ENCODE measurements at places on chromosomes 11 and 22.

- no peak for DNase-seq
These were observed 4.6 kb upstream of the LGALS12 start for GRCh38 chr11:63501236-63501635.

GRCh38 chr11:35276396-35277145 lies 137.6 kb downstream of the CD44 start:
- no peak for DNase-seq

GRCh38 chr11:59822989-59823566 lies 12.5 kb upstream of the MRPL16 start:
- DNase-seq, result no peak

DNA sequence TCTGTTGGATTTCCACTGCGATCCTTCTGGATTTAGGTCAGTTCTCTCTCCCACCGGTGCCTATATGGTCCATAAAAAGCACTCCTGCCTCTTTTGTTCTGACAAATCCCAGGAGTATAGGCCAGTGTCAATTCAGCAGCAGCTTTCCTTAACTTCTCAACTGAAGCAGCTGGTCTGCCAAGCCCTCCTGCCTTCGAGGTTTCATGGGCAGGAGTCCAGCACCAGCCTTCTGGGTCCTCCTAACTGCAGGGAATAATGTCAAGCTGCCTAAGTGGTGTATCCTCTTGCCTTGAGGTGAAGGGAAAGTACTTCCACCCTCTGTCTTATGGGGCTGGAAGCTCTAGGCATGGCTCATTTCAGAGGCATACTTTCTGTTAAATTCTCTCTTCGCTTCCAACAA lies 149.4 kb upstream of the NCAM1 start:
- no peak for DNase-seq

DNA sequence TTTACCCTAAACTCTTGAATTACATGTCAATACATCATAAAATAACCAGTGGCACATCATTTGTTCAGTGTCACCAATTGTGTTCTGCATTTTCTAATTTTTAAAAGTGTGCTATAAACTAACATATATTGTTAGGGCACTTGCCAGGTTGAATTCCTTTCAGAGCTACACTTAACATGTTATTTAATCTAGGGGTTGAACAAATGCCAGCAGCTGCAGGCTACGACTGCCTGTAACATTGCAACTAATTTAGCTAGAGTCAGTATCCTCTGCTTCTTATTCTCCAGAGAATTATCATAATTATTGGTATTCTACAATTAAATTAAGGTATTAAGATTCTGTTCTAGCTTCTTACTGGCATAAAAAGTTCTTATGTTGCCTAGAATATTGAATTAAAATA lies 46.4 kb upstream of the ARHGAP42 start:
- no peak for DNase-seq

DNA sequence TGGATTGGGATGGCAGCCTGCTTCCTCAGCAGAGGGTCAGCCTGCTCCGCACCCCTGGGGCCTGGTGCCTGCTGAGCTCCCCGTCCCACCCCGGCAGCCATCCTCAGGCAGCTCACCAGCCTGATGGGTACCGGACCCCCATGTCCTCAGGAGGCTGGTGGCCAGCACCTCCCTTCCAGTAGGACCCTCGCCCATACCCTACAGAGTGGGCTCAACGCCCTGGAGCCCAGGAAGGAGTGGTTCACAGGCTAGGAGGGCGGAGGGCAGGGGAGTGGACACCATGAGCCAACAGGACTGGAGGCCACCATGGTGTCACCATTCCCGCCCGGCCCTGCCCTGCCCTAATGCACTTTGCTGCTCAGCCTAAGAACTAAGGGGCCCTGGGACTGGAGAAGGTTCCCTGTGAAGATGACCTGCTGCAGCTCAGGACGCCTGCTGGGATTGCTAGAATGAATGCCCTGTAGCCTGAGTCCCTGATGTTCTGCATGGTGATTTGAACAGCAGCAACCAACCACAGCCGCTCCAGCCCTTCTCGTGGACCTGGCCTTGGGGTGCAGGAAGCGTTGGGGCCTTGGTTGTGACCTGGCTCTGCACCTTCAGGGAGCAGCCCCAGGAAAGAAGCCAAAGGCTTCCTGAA lies 1080.8 kb downstream of the BRD1 start:
- peak; percentile 64 for DNase-seq

DNA sequence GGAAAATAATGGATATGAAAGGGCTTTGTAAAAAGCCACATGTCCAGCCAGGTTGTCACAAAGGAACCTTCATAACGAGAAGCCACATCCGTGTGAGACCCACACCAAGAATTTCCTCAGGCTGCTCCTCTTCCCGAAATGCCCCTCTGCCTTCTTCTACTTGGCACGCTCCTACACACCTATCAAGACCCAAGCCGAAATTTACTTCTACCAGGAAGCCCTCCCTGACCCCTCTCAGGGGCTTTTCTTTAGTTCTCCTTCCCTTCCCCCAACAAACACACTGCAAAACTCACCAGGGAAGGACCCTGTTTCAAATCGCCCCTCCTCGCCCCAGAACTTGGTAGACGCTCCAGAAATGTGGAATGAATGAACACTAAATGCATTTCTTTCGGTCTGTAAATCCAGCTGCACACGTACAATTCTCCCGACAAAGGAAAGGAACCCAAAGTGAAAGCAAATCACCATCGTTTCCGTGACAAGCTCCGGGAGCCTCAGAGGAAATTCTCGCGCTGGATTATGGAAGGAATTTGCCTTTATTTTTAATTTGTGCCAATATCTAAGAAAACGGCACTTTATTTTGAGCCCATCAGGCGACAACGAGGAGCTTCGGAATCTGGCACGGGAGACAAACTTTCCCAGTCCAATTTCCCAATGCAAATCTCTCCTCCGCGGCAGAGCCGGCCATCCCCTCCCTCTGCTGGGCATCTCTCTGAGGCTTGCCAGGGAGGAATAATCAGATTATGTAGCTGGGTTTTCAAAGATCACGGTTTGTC lies 13.2 kb upstream of the SHISAL1 start:
- DNase-seq, result no peak

DNA sequence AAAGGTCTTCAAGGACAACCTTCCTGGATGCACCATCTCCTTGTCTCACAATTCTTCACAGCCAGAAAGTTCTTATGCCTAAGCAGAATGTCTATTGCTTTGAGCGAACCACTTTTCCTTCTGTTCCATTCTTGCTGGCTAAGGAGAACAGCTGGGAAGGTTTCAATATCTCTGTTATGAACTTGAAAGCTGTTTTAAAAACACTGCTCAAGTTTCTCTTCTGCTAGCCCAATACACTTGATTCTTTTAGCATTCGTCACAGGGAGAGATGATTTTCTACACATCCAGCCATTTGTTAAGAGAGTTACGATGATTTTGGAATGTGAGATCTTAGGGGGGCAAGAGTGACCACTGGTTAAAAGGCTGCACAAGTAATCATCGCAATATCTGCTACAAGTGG lies 249.3 kb downstream of the KIRREL3 start:
- no peak for DNase-seq

GRCh38 chr11:2929531-2929949 lies 320 bp upstream of the PHLDA2 start:
- DNase-seq, result peak; percentile 84

GRCh38 chr11:99176430-99176829 lies 155.7 kb downstream of the CNTN5 start:
- no peak for DNase-seq

GRCh38 chr22:16699326-16699725 lies 106.7 kb upstream of the CCT8L2 start:
- DNase-seq, result no peak

DNA sequence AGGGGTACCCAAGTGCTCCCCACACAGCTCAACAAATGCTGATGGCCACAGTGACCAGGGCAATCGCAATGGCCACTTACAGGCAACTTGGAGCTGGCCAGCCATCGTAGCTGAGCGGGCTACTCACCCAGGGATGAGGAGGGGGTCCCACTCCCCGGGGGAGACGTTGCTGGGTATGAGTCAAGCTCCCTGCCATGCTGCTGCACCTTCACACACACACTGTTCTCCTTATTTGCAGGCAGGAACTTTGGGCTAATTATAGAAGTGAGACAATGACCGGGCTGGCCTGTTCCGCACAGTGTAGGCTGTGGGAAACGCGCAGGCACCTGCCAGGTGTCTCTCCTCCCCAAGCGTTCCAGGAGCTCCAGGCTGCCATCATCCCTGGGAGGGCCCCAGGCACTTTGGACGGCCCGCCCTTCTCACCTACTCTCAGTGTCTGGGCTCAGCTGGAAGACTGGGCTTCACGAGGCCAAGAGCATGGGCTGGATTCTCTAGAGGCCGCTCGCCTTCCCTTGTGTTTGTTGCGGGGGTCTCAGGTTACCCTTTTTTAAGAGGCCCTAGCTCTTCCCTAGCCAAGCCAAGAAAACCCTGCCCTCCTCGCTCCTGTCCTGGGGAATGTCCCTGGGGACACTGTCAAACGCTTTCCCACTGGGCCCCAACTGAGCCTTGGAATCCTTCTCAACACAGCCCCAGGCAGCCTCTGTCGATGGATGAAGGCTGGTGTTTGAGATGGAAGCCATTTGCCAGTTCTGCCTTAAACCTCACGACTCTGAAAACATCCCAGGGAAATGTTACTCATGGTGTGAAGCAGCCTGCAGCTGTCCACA lies 73.0 kb downstream of the RTL6 start:
- no peak for DNase-seq

- DNase-seq, result no peak
These were observed 181.6 kb upstream of the POU2AF2 start for GRCh38 chr11:111063726-111064517.

DNA sequence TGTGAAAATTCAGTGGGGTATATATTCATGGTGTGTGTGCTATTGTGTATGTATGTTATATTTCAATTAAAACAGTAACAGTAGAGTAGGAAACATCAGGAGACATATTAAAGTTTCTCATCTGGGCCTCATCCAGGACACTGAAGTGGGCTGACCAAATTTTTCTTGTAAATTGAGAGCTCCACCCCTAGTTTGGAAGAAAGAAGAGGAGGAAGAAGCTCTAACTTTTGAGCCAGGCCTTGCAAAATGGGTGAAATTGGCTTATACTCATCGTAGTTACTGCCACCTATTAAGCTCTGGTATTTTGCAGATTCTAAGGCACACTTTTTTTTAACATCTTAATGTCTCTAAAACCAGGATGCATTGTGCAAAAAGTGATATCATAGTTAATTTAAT lies 33.7 kb downstream of the TSPAN18 start:
- DNase-seq, result no peak

- peak; percentile 82 for DNase-seq
These were observed 1.3 kb downstream of the WEE1 start for GRCh38 chr11:9574622-9575259.

DNA sequence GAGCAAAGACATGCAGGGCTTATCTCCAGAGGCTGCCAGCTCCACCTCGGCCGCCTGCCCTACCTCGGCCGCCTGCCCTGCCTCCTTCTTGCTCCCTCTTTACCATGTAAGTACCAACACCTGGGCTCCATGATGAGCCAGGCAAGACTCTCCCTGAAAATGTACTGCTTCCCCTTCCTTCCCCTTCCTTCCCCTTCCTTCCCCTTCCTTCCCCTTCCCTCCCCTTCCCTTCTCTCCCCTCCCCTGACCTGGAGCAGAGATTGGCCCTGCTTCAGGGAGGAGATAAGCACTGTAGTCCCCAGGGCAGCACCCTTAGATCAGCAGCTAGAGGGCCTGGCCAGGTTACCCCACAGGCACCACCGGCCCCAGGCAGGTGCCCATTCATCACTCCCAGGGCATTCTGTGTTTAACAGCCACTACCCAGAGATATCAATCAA lies 25.4 kb upstream of the ADORA2A start:
- no peak for DNase-seq

DNA sequence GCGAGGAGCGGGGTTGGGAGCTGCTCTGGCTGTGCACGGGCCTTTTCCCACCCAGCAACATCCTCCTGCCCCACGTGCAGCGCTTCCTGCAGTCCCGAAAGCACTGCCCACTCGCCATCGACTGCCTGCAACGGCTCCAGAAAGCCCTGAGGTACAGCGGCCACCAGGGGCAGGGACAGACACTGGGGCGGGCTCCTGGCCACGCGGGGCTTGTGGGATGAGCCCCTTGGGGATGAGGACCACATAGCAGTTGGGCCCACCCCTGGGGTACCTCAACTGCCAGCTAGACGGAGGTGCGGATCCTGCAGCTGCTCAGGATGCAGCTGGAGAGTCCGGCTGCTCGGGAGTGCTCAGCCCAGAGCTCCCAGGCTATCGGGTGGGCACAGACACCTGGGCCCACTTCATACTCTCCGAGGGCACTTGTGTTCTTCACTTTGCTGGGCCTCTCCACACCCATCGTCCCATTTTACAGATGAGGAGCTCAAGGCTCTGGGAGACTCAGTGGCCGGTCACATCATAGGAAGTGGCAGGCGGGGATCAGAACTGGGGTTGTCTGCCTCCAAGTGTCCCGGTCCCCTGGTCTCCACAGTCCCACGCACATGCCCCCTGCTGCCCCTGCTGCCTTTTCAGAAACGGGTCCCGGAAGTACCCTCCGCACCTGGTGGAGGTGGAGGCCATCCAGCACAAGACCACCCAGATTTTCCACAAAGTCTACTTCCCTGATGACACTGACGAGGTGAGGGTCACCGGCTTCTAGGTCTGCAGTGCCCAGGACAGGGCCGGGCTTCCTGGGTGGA lies 77.6 kb downstream of the MYO7A start:
- peak; percentile 42 for DNase-seq

DNA sequence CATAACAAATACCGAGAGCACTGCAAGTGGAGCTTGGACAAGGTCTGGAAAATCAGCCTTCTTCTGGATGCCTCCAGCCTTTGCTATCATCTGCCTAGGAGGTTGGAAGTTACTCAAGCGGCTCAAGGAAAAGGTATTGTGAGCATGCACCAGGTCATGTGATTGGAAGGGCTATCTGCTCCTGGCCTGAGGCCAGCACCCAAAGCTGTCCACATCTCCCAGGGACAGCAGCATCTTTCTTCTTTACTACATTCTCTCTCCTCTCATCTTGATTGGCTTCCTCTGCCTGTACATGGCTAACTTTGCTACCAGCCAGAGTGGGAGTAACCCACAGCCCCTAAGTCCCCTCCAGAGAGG lies 44.2 kb upstream of the AMPD3 start:
- no peak for DNase-seq

GRCh38 chr11:19026862-19027261 lies 33.7 kb downstream of the MRGPRX2 start:
- DNase-seq, result no peak

- DNase-seq, result peak; percentile 40
These were observed 16.8 kb downstream of the SELENOO start for GRCh38 chr22:50217543-50218152.

DNA sequence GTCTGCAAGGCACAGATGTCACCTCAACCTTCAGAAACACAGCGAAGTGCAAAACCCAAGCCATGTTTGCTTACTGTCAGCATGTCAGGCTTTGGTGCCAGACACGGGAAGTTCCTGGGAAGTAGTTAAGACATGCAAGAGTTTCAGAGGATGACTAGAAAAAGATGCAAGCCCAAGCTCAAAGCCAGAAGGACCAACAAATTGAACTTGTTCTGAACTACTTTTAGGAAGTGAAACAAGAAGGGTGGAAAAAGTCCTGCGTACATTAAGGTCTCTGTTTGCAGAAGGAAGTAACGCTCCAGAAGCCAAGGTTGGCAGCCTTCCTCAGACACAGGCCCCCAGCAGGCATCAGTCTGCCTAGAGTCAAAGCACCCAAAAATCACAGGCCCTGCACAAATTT lies 2.6 kb downstream of the AP1B1 start:
- peak; percentile 69 for DNase-seq

All from aorta (tissue), 5 donors.